MV-4-11 (cell line): ENCODE measurements at places on chromosomes 12 and 14.

DNA sequence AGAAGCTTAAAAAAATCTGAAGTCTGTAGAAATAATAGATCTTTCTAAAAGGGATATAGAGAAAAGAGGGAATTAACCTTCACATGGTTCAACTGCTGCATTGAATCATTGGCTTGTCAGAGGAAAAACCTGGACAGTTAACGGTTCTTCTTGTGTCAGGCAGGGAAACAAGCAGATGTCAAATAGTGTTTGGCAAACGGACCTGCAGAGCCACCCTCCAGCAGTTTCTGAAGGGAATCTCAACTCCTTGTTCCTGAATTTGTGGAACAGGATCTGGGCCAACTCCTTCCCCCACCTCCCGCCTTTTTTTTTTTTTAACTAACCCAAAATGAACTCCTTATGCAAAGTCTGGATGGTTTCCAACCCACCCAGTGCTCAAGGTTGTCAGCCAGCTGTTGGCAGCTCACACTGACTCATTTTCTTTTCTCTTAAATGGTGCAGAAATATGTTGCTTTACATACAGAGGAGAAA is 187.3 kb downstream of the CAND1 start:
- DNase-seq, result peak; percentile 72

DNA sequence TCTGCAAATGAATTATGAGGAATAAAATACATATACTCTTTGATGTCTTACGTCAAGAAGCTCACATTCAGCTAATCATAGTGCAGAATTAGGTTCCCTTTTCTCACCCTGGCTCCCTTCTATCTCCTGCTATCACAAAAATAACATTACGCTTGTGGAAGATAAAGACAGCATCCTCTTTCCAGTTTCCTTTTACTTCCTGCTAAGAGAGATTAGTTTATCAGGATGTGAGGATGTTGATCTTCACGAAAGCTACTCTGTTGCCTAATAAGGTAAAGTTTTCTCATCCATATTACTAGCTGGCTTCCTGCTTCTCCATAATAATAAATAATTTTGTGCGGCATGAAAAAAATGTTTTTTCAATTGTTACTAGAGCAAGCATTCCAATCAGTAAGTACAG is 217.7 kb upstream of the DCN start:
- DNase-seq, result no peak

- DNase-seq, result no peak
Measured at GRCh38 chr12:98198261-98198982, 317.0 kb upstream of the TMPO start.

GRCh38 chr12:76708296-76708695 is 55.6 kb upstream of the ZDHHC17 start:
- no peak for DNase-seq

DNA sequence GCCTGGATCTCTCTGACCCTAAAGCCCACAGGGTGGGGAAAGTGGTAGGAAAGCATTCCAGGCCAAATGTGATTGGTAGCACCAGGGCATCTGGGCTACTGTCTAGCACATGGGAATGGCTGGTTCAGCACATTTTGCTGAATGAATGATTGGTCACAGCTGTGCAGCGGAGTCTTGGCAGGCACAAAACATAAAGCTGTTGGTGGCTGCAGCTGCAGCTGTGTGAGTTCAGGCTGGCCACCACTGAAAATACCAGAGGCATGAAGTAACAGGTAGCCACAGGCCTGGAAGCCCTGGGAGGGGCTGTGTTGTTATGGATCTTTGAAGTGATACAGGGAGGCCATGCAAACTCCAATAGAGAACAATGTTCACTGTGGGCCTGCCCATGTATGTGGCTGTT is 72.7 kb downstream of the MYRFL start:
- DNase-seq, result no peak

GRCh38 chr14:24858052-24858451 is 191.9 kb downstream of the STXBP6 start:
- DNase-seq, result no peak

DNA sequence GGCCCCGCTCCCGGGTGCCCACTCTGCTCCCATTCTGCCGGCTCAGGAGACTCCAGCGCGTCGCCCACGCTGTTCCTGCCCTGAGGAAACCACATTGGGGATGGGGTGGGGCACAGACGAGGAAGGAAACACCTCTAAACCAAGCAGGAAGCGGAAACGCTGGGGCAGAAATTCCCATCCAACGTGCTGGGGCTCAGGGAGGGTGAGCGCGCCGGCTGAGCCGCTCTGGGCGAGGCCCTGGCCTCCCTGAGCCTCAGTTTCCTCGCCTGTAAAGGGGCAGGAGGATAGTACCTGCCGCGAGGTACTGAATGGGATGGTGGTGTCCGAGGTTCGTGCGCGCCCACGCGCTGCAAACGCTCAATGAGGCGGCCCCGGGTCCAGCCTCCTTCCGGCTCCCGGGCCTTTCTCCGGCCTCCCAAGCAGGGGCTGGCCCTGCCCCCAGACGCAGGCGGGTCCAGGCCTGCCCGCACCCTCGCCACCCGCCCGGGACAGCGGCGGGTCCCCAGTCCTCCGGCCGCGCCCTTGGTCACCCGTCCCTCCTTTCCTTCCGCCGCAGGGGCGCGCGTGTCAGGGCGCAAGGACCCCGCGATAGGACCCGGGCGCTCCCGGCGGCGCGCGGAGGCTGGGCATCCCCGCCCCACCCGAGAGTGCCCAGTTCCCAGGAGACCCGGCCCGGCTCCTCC is 673 bp downstream of the BEGAIN start:
- DNase-seq, result no peak

- DNase-seq, result no peak
Measured at GRCh38 chr14:64674829-64675228, 29.4 kb upstream of the PLEKHG3 start.

- DNase-seq, result peak; percentile 30
Measured at GRCh38 chr12:76545486-76545885, 14.1 kb downstream of the OSBPL8 start.

DNA sequence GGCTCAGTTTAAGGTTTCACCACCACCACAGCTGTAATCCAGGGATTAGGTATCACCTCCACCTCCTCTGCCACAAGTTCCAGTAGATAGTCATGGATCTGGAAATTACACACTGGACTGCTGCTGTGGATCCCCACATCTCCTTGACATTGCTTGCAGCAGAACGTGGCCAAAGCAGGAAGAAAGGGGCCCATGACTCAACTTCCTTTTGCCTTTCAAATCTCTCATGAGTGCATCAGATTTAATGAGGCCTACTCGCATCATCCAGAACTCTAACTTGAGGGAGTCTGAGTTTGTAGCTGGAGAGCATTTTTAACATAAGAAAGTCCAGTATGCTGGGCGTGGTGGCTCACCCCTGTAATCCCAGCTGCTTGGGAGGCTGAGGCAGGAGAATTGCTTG is 29.2 kb upstream of the TMED10 start:
- DNase-seq, result peak; percentile 64

DNA sequence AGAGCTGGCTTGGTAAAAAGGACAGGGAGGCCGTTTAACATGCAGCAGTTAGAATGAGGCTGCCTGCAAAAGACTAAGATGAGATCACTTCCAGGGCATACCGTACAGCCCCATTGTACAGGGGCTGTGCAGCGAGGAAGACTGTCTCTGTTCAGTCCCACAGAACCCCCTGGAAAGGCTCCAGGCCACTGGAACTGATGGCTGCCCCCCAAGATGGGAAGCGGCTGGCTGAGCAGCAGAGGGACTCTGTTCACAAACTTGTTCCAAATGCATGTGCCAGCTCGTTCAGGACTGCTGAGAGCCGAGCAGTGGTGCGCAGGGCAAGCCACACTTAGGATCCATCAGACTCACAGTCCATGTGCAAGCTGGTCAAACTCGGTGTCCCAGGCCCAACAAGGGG is 82.9 kb downstream of the CHGA start:
- DNase-seq, result no peak

- peak; percentile 67 for DNase-seq
Measured at GRCh38 chr12:29398495-29398894, 17.5 kb upstream of the ERGIC2 start.

GRCh38 chr14:71140157-71140556 is 232.9 kb downstream of the PCNX1 start:
- DNase-seq, result no peak

DNA sequence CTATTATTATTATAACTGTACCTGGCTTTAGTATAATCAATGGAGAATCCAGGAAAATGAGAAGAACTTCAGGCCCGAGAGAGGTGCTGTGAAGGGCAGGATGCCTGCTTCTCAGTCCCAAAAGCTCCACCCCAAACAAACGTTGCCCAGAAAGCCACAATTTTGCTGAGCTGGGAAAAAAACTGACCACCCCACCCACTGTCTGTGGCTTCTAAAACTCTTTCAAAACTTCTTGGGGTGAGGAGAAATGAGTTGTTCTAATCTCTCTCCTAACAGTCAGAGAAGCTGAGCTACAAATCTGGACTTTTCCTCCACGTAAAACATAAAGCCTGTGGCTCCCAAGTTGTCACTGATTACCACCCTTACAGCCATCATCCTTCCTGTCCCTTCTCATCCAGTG is 13.4 kb downstream of the VDR start:
- peak; percentile 40 for DNase-seq

DNA sequence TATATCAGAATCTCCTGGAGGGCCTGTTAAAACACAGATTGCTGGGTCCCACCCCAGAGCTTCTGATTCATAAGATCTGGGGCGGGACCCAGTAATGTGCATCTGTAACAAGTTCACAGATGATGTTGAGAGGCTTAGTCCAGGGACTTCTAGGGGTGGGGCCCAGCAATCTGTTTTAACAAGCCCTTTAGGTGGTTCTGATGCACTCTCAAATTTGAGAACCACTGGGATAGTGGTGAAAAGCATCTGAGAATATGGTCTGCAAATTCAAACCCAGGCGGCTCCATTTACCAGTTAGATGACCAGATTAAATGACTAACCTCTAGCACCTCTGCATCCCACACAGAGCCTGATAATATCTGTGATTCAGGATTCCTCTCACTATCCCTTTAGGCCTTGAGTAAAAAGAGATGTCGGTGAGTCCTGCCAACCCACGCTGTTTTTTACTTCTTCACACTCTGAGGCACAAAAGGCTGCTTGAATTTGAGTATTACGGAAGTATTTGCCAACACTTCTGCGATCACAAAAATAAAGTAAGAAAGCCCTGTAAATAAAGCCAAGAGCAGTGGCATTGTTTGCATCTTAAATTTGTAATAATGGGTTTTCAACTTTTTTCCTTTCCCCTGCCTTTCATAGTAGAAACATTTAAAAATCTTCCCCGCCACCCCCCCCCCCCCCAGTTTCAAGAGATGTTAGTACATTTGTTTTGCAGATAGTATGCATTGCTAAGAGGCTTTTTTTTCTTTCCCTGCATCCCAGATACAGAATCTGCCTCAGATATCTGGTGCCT is 1.8 kb upstream of the FRS2 start:
- no peak for DNase-seq

DNA sequence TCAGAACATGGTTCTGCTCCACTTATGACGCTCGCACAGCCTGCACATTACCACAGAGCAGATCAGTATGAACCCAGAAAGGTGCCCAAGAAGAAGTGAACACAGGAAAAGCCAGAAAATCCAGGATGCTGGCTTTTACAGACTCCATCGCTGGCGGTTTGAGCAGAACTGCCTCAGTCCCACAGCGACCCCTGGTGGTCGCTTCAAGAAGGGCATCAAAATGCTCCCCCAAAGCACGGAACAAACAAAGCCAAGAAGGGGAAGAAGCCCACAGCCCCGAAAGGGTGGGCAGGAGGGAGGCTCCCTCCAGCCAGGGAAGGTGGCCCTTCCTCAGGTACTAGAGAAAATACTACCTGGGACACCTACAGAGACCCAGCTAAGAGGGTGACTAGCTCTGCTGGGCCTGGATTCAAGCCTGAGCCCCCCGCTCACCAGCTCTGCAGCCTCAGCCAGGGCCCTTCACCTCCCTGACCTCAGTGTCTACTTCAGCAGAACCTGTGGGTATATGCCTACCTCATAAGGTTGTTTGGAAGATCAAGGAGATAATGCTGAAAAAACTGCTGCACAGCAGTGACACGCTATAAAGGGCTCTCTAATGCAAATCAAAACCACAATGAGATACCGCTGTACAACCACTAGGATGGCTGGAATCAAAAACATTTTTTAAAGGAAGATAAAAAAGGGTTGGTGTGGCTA is 98.1 kb downstream of the NCOR2 start:
- DNase-seq, result no peak

- no peak for DNase-seq
Measured at GRCh38 chr14:100018054-100018453, 47.2 kb upstream of the EVL start.

GRCh38 chr12:11896417-11896929 is 174.3 kb upstream of the BCL2L14 start:
- no peak for DNase-seq

GRCh38 chr12:95956557-95957145 is 13.5 kb downstream of the AMDHD1 start:
- no peak for DNase-seq

DNA sequence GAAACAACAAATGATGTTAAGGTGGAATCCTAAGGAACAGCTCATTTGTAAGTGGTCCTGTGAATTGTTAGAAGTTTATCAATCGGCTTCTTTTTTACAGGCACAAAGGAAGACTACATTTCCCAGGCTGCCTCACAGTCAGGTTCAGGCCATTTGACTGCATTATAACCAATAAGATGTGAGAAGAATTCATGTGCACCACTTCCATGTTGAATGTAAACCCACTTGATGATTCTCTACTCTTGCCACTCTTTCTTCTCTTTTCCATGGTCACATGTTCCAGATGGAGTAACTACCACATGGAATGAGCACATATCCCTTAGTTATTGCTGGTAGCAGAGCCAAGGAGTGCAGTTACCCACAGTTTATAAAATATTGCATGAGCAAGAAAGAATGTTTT is 67.1 kb upstream of the GZMB start:
- DNase-seq, result peak; percentile 50

GRCh38 chr14:96267336-96267735 is 11.3 kb downstream of the BDKRB1 start:
- no peak for DNase-seq
